Suprapubic skin (tissue), 4 donors: ENCODE measurements at places on chromosomes 2 and 18.

- no peak for DNase-seq
These were observed 213.0 kb downstream of the SP3 start for GRCh38 chr2:173752152-173752551.

GRCh38 chr2:233223059-233223894 lies 28.2 kb upstream of the ATG16L1 start:
- DNase-seq, result no peak

GRCh38 chr2:152497481-152498052 lies 162.6 kb downstream of the FMNL2 start:
- no peak for DNase-seq

DNA sequence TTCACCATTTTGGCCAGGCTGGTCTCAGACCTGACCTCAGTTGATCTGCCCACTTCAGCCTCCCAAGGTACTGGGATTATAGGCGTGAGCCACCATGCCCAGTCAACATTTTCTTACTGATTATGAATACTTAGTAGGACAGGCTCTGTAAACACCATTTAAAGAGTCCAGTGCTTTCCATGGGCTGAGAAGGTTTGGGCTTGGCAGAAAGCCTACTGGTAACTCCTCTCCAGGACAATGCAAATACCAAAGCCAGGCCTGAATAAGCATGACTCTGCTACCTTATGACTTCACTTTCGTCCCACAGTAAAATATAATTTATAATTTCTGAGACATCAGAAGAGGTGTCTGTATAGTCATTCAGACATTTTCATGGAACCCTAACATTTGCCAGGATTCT lies 60.2 kb upstream of the FAM117B start:
- DNase-seq, result no peak

DNA sequence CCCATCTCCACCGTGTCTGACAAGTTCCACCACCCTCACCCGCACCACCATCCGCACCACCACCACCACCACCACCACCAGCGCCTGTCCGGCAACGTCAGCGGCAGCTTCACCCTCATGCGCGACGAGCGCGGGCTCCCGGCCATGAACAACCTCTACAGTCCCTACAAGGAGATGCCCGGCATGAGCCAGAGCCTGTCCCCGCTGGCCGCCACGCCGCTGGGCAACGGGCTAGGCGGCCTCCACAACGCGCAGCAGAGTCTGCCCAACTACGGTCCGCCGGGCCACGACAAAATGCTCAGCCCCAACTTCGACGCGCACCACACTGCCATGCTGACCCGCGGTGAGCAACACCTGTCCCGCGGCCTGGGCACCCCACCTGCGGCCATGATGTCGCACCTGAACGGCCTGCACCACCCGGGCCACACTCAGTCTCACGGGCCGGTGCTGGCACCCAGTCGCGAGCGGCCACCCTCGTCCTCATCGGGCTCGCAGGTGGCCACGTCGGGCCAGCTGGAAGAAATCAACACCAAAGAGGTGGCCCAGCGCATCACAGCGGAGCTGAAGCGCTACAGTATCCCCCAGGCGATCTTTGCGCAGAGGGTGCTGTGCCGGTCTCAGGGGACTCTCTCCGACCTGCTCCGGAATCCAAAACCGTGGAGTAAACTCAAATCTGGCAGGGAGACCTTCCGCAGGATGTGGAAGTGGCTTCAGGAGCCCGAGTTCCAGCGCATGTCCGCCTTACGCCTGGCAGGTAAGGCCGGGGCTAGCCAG lies 1.2 kb downstream of the ONECUT2 start:
- DNase-seq, result no peak

- DNase-seq, result peak; percentile 64
These were observed at the start of gene HOXD1 for GRCh38 chr2:176187899-176188773. TSS of gene HOXD1 (plus strand) at chr2:176188668. CDS start at chr2:176188802, 134 bp downstream.

DNA sequence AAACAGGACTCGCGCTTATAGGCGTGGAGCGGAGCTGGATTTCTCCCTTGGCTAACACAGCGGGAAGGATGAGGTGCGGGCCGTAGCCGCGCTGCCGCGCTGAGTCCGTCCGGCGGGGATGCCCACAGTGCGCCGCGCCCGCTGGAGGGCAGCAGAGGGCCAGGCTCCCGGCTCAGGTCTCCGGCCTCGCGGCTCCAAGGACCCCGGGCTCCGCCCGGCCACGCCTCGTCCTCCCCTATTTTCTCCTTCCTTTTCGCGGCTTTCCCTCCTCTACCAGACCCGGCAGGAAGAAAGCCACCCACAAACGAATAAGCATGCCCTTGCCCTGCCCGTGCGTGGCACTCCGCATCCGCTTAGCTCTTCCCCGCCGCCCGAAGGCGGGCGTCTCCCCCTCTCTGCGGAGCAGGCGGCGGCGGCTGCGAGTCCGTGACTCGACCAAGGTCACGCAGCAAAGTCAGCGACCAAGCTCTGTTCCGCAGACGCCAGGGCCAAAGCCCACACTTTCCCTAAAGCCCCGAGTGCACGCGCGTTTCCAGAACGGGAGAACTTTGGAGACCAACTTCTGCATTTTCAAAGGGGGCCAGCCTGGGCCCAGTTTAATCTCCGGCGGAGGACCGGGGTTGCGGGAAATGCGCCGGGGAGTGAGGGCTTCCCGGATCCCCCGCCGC lies 48.5 kb downstream of the KCNIP3 start:
- DNase-seq, result peak; percentile 85

DNA sequence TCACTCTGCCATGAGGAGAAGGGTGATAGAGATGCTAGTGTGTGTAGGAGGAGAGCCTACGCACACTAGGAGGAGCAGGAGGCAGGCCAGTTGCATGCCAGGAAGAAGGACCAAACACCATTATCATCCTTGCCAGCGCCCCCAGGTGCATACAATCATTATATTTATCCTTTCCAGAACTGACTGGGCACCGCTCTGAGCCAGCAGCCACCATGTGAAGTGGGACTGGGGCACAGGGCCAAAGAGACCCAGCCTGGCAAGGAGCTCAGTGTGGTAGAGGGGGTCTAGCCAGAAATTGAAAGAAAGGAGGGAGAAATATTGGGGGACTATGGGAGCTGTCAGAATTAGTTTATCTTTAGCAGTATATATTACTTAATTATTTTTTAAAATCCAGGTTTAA lies 8.3 kb upstream of the GPR148 start:
- DNase-seq, result no peak

DNA sequence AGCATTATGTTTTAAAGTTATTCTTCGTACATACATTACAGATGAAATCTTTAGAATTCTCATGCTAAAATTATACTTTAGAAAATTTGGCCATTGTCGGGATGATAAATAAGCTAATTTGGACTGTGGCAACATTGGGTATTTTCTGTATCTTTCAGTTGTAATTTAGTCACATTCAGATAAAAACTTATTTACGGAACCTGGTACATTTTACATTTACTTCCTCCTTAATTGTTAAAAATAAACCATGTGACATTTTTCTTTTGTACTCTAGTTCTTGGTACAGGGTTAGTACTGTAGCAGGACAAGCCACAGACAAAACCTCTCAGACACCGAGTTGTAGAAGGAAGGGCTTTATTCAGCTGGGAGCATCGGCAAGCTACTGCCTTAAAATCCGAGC lies 4.2 kb downstream of the CNDP2 start:
- DNase-seq, result no peak
